Breast epithelium (tissue), 4 donors: ENCODE measurements at places on chromosomes 3 and 15.

DNA sequence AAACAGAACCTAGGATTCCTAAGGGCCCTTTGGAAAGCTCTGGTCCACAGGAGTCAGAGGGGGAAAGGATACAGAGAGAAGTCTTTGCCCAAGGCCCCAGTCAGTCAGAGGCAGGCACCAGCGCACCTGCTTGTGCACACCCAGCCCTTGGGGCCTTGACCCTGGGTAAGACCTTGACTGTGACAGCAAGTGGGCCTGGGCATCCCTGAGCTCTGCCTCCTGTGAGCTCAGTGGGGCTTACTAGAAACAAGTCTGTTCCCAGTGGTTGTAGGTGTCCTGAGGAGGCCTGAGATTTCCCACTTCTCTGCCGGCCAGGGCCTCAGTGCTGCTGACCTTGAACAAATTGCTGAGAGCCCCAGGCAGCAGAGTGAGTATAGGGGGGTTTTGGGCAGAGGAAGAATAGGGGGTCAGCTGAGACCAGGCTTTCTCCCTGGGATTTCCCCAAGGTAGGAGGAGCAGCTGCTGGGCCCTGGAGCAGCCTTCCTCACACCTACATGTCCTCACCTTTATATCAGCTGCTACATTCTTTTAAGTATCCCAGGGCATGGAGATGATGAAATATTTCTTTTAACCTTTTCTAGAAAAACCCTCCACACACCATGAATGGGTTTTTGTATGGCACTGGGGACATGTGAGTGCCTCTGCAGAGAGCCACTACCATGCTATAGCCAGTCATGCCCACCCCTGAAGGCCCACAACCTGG lies 9.7 kb upstream of the DAG1 start:
- H3K27ac ChIP-seq = peak overlapping the region; percentile 63
- no peaks in the 10 kb centered on the region for H3K27me3 ChIP-seq

DNA sequence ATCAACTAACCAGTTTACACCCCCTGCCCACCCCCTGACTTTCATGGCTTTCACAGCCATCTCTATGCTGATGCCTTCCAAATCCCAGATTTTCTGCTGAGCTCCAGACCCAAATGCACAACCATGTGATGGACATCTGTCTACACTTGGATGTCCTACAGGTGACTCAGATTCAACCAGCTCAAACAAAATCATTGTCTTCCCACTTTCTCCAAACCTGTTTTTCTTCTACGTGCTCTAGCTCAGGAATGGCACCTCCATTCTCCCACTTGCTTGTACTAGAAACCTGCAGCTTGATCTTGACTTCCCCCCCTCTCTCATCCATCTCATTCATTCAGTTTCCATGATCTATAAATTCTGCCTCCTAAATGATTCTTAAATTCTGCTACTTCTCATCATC lies 34.1 kb upstream of the RARRES1 start:
- no peaks in the 10 kb centered on the region for H3K27me3 ChIP-seq
- H3K27ac ChIP-seq = peak overlapping the region; percentile 62
- H3K4me3 ChIP-seq = no peak overlapping the region
- peaks cover 26% of the 10 kb centered on the region for H3K4me1 ChIP-seq
- DNase-seq = no peak
- no peaks in the 10 kb centered on the region for H3K36me3 ChIP-seq

DNA sequence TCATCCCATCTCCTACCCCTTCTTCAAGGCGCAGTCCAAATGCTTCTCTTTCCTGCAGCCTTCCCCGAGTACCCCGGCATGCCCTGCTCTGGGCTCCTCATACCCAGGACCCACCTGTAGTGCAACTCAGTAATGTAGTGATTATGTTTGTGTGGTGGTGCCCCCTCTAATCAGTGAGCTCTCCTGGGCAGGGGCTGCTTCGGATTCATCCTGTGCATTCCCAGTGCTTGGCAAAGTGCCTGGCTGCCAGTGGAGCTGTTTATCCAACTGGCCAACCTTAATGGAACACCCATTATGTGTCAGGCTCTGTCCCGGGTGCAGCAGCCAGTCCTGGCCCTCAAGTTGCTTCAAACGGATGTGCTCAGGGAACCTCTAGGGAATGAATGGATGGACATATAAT lies 174.4 kb upstream of the LINGO1 start:
- H3K27me3 ChIP-seq = no peaks in the 10 kb centered on the region
- no peak overlapping the region for H3K4me3 ChIP-seq
- DNase-seq = no peak
- H3K4me1 ChIP-seq = no peaks in the 10 kb centered on the region
- H3K36me3 ChIP-seq = no peaks in the 10 kb centered on the region

GRCh38 chr3:193906849-193907410 lies 229.0 kb upstream of the HES1 start:
- H3K4me1 ChIP-seq = no peaks in the 10 kb centered on the region
- no peak overlapping the region for H3K27ac ChIP-seq
- H3K27me3 ChIP-seq = no peaks in the 10 kb centered on the region
- no peak overlapping the region for H3K4me3 ChIP-seq

GRCh38 chr3:8579096-8579495 lies 65.5 kb downstream of the SSUH2 start:
- H3K27me3 ChIP-seq = no peaks in the 10 kb centered on the region
- no peak for DNase-seq
- H3K4me3 ChIP-seq = no peak overlapping the region
- no peak overlapping the region for H3K27ac ChIP-seq
- H3K4me1 ChIP-seq = no peaks in the 10 kb centered on the region

DNA sequence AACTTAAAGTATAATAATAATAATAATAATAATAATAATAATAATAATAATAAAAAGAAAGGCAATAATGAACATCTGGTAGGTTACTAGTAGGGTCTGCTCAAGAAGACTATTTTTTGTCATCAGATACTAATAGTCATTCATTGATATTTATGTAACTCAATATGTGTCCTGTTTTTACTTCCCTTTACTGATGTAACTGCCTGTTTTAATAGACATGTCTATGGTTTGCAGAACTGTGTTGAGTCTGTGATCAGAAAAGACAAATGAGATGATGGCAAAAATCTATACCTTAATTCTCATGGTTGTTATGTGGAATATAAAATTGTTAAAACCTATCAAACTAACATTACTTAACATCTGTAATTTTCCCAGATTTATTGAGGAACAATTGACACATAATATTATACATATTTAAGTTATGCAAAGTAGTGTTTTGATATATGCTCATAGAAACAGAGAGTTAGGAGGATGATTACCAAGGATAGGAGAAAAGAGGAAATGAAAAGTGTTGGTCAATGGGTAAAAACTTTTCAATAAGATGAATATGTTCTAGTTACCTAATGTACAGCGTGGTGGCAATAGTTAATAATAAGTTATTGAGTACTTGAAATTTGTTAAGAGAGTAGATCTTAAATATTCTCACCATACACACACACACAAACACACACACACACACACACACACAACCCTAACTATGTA lies 699.4 kb downstream of the ZPLD1 start:
- H3K36me3 ChIP-seq = no peaks in the 10 kb centered on the region
- H3K27me3 ChIP-seq = no peaks in the 10 kb centered on the region
- DNase-seq = no peak
- H3K4me3 ChIP-seq = no peak overlapping the region
- H3K27ac ChIP-seq = no peak overlapping the region

- no peaks in the 10 kb centered on the region for H3K4me1 ChIP-seq
- DNase-seq = no peak
- no peaks in the 10 kb centered on the region for H3K27me3 ChIP-seq
- no peak overlapping the region for H3K27ac ChIP-seq
- no peaks in the 10 kb centered on the region for H3K36me3 ChIP-seq
Measured at GRCh38 chr3:60414011-60414410, 837.2 kb downstream of the FHIT start.

GRCh38 chr15:76274821-76275220 lies 36.4 kb downstream of the ETFA start:
- H3K27me3 ChIP-seq = no peaks in the 10 kb centered on the region
- DNase-seq = no peak
- no peak overlapping the region for H3K4me3 ChIP-seq
- no peaks in the 10 kb centered on the region for H3K36me3 ChIP-seq
- H3K4me1 ChIP-seq = no peaks in the 10 kb centered on the region

DNA sequence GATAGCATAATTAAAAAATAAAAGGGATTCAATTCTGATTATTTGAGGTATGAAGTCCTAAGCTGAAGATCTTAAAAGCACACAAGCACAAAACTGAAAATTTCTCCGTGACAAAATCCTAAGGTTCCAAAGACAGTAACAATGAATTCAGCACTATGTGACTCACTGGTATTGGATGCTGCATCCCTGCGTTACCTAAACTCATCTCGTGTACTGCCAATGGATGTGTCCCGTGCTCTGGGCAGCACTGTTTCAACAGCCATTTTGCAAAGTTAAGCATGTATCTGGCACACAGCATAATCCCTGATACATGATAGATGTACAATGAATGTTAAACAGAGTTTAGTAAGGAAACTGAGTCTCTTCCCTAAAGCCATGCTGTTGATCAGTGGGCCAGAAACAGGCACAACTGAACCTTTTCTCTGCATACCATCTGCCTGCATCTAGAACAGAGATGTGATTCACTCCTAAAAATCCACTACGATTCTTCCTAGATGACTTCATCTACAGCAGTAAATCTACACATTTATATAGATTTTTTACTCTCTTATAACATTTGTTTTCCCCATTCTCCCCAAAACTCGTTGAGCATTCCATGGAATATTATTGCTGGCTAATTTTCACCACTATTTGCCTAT lies 14.3 kb downstream of the SUCLG2 start:
- H3K4me1 ChIP-seq = no peaks in the 10 kb centered on the region
- no peak overlapping the region for H3K4me3 ChIP-seq
- no peak overlapping the region for H3K27ac ChIP-seq
- no peak for DNase-seq
- H3K27me3 ChIP-seq = no peaks in the 10 kb centered on the region

DNA sequence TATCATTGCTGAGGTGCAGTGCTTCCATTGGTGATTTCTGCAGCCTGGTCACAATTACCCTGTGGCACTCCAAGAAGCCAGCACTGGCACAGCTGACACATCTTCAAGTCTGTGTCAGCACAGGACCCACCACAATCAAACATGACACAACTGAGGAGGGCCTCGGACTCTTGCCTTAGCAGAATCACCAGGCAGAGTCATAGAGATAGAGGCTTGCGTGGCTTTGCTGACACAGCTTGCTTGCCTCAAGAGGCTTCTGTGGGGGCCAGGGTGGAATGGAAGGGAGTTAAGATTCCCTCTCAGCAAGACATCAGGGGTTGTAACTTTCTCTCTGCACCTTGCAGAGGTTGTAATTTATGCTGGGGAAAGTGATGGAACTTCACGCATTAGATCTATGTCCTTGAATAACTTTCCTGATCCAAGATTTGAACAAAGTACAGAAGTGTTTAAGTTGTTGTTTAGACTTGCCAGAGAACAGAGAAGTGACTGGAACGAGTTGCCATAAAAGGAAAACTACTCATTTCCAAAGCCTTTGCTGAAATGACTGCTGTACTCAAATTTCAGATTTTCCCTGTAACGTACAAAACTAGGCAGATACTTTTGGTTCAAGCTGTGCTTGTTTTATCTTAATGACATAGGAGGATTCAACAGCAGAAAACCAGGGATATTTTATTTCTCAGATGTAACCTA lies 170.7 kb downstream of the DIPK2A start:
- H3K27ac ChIP-seq = no peak overlapping the region
- no peak for DNase-seq
- peak overlapping the region; percentile 4 for H3K4me3 ChIP-seq
- H3K27me3 ChIP-seq = no peaks in the 10 kb centered on the region
- H3K4me1 ChIP-seq = no peaks in the 10 kb centered on the region
